ENCODE measurements at places on chromosomes 13 and 19.

DNA sequence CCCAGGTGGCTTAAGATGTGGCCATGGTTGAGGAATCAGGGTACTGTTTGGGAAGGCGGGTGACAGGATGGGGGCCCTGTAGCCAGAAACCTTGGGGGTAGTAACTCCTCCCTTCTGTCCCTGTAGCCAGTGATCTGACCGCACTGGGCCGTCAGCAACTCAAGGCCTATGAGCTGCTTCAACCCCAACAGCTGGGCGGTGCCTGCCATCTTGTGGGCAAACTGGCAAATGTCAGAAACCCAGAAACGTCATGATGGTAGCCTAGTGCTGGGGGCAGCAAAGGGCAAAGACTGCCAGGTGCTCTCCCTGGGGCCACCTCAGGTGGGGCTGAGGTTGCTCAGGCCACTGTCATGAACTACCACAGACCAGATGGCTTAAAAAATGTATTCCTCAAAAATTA is 3.5 kb downstream of the COPE start:
- DNase-seq: no peak

- no peak for DNase-seq
Measured at GRCh38 chr13:78607409-78608251, 4.3 kb upstream of the POU4F1 start.

DNA sequence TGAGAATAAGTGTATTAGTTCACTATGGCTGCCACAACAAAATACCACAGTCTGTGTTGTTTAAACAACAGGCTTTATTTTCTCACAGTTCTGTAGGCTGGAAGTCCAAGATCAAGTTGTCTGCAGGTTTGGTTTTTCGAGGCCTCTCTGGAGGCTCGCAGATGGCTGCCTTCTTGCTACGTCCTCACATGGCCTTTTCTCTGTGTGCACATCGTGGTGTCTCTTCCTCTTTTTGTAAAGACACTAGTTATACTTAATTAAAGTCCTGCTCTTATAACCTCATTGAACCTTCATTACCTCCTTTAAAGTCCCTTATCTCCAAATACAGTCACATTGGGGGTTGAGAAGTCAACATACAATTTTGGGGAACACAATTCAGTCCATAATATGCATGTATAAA is 10.6 kb downstream of the CSNK1A1L start:
- no peak for DNase-seq

- DNase-seq: no peak
Measured at GRCh38 chr13:28501547-28501946, 6.6 kb upstream of the FLT1 start.

DNA sequence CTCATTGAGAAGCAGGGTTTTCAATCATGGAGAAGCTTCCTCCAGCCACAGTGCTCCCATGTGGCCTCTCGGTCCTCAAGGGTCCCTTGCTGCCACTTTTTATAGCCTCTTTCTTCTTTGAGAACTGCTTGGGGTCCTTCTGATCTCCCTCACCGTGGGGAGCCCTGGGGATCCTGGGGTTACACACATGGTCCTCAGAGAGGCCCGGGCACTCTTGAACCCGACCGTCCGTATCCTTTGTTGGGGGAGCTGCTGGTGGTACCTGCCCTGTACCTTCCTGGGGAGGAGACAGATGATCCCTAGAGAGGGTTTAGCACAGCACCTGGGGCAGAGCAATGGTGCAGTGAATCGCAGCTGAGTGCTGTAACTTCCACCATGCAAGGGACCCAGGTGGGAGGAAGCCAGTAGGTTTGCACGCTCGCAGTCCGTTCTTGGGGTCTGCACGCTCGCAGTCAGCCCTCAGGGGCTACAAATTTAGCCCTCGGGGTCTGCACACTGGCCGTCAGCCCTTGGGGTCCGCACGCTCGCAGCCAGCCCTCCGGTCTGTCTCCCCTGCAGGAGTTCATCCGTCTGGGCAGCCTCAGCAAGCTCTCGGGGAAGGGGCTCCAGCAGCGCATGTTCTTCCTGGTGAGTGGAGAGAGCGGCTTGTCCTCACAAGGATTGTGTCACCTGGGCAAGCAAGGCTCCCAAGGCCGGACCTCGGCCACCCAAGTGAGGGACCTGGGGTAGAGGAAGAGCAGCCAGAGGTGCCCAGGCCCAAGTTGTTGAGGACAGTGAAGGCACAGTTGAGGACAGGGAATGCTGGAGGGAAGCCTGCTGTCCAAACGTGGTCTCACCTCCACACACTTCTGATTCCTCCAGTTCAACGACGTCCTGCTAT is 138.4 kb downstream of the STK24 start:
- DNase-seq: no peak

DNA sequence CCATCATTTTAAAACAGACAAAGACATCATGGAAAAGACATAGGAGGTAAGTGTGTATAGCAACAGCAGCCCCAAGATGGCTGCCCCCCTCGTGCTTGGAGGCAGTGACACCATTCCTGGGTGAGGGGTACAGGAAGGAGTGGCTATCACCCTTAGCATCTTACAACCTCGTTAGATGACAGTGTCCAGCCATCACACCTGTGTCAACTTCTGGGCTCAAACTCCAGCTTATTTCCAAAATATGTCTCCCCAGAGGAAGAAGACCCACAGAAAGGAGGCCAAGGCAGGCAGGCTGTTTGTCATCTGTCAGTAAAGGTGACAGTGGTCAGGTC is 27.5 kb downstream of the EPS15L1 start:
- no peak for DNase-seq

DNA sequence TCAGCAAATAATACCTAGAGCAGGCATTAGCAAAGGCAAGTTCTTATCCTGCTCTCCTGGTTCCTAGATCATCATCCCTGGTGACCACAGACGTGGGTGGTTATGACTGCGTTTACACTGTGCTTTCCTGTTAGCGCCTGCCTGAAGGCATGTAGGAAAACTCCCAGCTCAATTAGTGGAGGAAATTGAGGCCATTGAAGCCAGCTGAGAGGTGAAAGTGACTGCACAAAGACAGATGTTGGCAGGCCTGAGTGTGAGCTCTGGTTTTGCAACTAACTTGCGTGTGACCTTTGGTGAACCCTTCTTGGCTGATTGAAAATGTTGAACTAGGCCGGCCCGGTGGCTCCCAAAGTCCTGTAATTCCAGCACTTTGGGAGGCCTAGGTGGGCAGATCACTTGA is 17.5 kb upstream of the NWD1 start:
- DNase-seq: no peak

DNA sequence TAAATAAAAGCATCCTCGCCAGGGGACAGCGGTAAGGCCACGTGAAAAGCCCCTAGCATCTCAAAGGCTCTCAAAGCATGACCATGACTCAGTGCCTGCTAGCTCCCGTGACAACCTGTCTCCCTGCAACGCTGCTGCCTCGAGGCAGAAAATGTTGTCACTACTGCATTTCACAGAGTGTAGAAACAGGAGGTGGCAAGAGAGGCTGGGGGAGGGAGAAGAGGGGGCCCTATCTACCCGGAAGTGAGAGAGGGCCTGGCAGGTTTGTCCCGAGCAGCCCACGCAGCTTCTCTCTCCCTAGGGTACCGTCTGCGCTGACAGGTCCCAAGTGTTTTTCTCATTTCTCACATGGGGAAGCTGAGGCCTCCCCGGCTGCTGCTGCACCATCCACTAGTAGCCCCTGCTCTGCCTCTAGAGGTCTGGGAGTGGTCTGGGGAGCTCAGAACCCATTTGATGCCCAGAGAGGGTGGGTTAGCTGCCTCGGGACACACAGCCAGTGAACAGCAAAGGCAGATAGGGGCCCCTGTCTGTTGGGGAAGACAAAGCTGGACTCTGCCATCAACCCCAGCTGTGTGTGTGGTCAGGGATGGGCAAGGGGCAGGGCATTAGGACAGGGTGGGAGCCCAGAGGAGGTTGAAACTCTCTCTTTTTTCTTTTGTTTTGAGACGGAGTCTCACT is 3.7 kb downstream of the TINCR start:
- DNase-seq: no peak

DNA sequence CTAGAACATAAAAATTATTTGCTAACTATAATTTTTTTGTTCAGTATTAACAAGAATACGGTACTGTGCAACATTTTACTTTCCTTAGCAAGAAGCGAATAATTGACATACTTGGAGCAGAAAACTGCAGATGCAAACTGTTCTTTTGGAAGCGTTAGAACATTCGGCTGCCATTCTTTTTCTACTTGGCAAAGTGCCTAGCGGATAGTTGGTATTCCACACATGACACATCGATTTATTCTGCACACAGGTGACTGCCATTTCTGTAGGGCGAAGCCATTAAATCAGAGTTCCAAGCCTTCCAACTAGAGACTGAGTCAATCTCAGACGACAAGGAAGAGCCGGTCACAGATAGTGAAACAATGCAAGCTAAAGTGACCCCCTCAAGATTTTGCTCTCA is 117.4 kb downstream of the TRPC4 start:
- no peak for DNase-seq

DNA sequence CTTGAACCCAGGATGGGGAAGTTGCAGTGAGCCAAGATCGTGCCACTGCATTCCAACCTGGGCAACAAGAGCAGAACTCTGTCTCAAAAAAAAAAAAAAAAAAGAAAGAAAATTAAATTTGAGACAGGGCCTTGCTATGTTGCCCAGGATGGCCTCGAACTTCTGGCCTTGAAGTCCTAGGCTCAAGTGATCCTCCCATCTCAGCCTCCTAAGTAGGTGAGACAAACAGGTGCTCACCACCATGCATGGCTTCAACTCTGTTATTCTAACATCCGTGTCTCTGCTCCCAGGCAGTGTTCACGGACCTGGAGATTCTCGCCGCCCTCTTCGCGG is 40.3 kb downstream of the PDE4A start:
- DNase-seq: no peak

DNA sequence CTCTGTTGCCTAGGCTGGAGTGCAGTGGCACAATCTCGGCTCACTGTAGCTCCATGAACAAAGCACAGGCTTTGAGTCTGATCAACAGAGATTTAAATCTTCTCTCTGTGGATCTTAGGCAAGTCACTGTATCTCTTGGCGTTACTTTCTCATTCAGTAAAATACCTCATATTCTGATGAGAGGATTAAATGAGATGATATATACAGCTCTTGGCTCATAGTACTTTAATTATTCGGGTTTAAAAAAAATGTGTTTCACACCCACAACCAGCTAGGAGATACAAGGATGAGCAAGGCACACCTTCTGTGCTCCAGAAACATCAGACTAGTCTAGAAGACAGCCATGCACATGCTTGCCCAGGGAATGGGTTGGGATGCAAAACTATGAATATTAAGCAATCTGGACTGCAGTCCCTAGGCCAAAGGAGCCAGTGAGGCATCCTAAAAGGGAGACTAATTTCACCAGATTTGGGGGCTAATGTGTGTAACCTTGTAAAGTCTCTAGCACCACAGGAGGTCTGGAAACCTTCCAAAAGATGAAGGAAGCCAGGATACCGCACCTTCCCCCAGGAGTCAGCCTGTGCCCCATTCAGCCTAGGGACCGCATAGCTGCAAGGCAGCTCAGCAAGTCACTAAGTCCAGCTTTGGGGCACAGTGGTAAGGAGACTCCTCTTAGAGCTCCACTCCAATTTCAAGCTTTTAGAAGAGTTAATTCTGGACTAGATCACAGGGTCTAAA is 2.5 kb downstream of the VPS36 start:
- DNase-seq: no peak

GRCh38 chr19:47778954-47779351 is 450 bp downstream of the SELENOW start:
- no peak for DNase-seq

GRCh38 chr19:44303976-44304568 is 753 bp downstream of the ZNF235 start:
- DNase-seq: no peak

GRCh38 chr19:5700455-5701092 is 10.5 kb downstream of the RPL36 start:
- no peak for DNase-seq

DNA sequence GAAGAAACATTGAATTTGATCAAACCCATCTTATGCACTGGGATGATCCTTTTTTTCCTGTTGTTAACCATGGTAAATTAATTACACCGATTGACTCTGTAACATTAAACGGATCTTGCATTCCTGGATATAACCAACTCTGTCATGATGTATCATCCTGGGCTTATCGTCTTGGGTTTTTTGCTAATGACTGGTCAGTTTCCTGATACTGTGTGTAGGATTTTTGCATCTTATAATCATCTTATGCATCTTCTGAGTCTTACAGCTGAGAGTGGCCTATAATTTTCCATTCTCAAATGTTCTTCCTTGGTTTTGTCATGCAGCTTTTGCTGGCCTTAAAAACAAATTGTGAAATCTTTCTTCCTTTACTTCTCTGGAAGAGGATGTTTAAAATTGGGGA is 12.8 kb downstream of the DCUN1D2 start:
- no peak for DNase-seq

DNA sequence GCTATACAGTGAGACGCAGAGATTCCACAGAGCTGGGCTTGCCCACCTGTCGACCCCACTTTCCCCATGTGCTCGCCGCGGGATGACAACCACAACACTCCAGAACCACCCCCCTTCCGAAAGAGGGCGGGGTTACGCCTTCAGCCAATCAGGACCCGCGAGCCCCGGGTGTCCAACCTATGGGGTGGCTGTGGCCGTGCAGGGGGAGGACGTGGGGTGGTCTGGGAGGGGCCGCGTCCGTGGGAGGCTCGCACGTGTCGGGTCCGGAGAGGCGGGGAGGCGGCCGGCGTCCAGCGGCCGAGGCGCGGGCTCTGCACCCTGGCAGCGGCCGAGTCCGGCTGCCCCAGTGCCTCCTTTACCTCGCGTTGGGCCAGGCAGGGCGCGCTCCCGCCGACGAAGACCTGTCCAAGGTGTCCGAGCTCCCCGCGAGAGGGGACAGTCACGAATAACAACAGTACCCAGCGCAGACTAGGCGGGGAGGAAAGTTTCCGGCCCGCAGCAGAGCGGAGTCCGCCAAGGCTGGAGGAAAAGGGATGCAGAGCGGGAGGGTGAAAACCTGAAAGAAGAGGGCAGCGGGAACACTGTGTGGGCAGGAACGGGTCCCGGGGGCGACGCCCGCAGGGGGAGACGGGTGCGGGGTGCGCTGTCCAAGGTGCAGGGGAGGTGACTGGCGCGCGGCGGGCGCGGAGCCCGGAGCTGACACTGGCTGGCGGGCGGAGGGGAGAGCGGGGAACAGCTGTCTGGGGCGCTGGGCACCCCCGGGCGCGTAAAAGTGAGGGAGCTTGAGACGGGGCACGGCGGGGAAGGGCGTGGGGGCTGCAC is 911 bp downstream of the ENOX1 start:
- no peak for DNase-seq

DNA sequence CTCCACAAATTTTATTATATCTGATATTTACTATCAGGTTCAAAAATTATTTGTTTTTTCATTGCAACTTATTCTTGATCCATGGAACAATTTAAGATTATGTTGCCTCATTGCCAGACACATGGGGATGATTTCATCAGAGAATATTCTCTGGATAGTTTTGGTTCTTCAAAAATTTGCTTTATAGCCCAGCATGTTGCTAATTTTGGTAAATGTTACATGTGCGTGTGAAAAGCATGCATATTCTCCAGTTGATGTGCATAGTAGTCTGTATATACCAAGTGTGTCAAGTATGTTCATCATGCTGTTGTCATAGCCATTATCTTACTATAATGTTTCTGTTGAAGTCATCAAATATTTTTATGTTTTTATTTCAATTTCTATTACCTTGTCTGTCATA is 122.3 kb downstream of the RFC3 start:
- no peak for DNase-seq

DNA sequence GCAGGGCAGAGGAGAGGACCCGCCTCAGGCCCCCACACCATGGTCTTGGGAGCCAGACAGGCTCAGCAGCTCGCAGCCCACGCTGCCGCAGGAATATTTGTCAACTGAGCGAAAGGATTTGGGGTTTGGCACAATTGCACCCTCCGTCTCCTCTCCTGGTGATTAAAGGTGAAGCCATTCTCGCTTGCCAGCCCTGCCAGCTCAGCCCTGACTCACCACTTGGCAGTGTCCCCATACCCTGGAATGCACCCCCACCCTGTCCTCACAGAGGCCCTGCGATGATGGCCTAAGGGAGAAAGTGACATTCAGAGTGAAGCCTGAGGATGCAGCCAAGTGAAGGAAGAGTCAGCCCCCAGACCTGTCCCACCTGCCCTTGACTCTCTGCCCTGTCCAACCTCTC is 18.8 kb downstream of the CYTH2 start:
- DNase-seq: no peak

Data from stimulated activated CD8-positive, alpha-beta memory T cell treated with anti-CD3 and anti-CD28 coated beads, Interleukin-2, amount 100 ng/mL, for 1 hour (primary cell).